NCI-H526 (cell line): ENCODE measurements at places on chromosomes 5 and 9.
A peak's percentile ranks its signal among the peaks of the same experiment; 100 is the strongest.

DNA sequence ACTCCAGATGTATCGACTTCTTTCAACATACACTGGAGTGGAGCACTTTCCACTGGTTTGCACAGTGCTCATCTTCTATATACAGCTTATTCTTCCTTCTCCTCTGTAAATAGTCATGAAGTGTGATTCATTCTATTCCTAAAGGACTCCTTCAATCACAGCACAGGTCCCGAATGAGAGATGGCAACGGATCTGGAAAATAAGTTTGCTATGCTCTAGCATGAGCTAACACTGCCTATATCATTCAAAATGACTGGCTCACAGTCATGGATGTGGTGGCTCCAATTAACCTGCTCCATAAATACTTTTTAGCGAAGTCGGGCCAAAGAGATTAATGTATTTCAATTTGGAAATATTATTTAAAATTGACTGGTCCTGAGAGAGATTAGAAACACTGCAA is 272.1 kb upstream of the CDH6 start:
- DNase-seq = no peak

DNA sequence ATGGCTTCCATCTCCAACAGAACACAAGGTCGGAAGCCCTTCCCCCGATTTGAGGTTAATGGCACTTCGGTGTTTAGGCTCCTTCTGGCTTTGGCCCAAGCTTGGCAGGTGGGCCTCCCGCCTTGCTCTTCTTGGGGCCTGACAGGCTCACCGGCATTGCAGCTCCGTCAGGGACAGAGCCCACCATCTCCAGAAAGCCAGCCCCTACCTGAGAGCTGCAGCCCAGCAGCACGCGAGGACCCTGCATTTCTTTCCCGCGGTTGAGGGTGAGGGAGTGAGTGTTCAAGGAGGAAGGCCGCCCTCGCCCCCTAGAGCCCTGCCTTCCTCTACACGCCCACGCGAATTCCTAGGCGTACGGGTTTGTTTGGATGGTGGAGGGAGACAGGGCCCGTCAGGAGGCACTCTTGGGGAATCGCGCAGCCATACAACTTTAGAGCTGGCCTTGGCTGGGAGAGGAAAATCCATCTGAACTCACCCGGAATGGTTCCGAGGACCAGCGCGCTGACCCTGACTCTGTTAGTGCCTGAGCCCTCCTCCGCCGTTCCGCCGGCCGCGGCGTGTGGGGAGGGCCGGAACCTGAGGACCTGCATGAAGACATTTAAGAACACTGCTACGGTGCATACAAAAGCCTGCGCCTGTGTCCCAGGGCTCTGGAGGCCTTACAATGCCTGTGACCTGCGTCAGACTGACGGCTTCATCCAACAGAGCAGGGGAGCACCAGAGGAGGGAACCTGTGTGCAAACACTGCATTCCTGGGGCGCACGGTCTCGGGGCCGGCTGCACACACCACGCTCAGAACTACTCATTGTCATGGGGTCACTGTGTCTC is 73.8 kb downstream of the MRPL36 start:
- DNase-seq = no peak

DNA sequence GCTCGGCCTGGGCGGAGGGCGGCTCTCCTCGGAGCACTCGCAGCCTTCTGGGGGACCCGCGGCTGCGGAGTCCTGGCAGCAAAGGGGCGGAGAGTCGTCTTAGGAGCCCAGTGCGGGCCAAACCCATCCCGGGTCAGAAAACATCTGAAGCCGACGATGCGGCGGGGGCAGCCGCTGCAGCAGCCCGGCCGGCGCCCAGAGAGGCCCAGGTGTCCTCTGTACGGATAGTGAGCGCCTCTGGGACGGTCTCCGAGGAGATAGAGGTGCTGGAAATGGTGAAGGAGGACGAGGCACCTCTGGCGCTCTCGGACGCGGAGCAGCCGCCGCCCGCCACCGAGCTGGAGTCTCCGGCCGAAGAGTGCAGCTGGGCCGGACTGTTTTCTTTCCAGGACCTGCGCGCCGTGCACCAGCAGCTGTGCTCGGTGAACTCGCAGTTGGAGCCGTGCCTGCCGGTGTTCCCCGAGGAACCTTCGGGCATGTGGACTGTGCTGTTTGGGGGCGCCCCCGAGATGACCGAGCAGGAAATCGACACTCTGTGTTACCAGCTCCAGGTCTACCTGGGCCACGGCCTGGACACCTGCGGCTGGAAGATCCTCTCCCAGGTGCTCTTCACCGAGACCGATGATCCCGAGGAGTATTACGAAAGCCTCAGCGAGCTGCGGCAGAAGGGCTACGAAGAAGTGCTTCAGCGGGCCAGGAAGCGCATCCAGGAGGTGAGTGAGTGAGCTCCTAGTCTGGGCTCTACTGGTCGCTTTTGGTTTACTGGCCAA is 1.2 kb downstream of the JMY start:
- DNase-seq = peak; percentile 37

GRCh38 chr5:76477571-76477970 is 74.5 kb downstream of the IQGAP2 start:
- DNase-seq = no peak

GRCh38 chr5:1729641-1730486 is 69.8 kb downstream of the MRPL36 start:
- no peak for DNase-seq

GRCh38 chr5:15834596-15835245 is 334.7 kb downstream of the FBXL7 start:
- DNase-seq = no peak

- DNase-seq = no peak
These were observed 6.2 kb downstream of the EXOC3 start for GRCh38 chr5:449151-449550.

GRCh38 chr9:108687006-108687987 is 168.5 kb downstream of the ACTL7B start:
- peak; percentile 82 for DNase-seq

DNA sequence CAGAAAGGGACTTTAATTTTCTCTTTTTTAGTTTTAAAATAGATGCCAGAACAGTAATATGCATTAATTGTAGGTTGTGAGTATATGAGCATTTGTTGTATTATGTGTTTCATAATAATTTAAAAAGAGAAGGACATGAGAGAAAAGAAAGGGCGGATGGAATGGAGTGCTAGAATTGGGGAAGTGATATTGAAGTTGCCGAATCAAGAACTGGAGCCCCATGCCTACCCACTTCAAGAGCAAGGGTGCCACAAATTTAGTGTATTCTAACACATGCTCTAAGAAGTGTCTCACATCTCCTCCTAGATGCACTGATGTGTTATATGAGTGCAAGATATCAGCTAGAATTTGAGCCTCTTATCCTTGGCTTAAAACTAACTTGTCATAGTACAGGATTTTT is 43.6 kb upstream of the FYB1 start:
- DNase-seq = no peak

DNA sequence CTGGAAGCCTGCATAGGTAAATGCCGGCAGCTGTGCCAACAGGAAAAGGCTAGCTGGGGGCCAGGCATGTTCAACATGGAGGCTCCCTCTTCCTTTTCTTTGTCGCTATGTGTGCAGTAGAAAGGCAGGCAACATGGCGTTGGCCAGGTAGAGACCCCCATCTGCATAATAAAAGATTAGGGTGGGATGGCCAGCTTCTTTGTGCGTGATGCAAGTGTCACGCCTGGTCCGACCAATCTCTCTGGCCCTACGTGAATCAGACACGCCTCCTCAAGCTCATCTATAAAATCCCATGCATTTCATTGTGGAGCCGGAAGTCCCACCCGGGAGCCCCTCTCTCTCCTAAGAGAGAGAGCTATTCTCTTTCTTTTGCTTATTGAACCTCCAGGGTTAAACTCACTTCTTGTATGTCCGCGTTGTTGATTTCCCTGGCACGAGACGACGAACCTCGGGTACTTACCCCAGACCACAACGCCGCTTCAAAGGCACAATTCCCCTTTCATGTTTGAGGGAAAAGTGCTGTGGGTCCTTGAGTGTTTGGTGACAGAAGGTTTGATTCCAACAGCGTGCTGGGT is 25.0 kb upstream of the C5orf47 start:
- DNase-seq = no peak

DNA sequence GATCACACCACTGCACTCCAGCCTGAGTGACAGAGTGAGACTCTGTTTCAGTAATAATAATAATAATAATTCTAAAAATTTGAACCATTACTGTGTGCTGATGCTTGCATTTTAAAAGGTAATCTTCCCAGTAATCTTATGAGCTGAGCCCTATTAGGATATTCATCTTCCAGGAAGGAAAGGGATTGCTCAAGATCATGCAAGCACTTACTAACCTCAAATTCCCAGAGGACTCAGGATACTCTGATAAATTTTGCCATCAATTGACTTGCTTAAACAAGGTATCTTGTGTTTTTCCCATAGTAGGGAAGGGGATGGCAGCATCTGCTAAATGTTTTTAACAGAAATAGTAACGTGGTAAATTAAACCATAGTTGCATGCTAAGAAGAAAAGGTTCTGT is 176.4 kb upstream of the MRPS30 start:
- no peak for DNase-seq

- DNase-seq = no peak
These were observed 95.7 kb upstream of the EGFLAM start for GRCh38 chr5:38162625-38163024.

GRCh38 chr5:157290156-157290980 is 24.4 kb downstream of the CYFIP2 start:
- DNase-seq = no peak

- no peak for DNase-seq
These were observed 51.2 kb upstream of the SNAPC3 start for GRCh38 chr9:15371448-15371845.

DNA sequence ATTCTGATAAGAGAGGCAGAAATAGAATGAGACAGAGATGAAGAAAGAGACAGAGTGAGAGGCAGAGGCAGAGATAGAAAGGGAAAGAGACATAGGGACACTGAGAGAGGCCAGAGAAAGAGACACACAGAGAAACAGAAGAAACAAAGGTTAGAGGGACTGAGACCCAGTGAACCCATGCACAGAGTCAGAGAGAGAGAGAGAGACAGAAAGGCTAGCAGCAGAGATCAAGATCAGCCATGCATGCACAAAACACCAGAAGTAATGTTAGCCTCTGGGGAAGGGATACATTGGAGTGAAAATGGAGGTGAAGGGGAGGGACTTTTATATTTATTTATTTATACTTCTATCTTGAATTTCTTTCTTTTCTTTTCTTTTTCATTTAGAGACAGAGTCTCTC is 14.1 kb upstream of the SPARC start:
- DNase-seq = peak; percentile 43

- peak; percentile 74 for DNase-seq
These were observed 113.4 kb downstream of the SYK start for GRCh38 chr9:90914868-90915483.

GRCh38 chr5:169631360-169631759 is 5.7 kb upstream of the DOCK2 start:
- DNase-seq = no peak

DNA sequence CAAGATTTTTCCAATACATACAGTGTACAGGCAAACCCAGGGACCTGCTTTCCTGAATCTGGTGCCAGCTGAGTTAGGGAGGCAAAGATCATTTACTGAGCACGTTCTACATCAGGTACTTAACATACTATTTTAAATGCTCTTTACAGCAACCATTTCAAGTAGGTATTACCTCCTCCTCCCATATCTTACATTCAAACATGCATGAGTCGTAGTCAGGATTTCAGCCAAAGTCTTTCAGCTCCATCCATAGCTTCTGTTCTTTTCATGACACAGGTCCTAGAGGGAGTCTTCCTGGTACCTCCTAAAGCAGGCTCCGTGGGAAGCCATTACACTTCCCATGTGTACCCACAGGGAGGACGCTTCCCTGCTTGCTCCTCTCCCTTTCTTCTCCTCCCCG is 11.7 kb downstream of the KCNV2 start:
- no peak for DNase-seq

GRCh38 chr5:73908846-73909245 is 282.9 kb downstream of the ARHGEF28 start:
- no peak for DNase-seq

GRCh38 chr9:111601237-111602018 is 2.0 kb upstream of the PTGR1 start:
- DNase-seq = no peak

DNA sequence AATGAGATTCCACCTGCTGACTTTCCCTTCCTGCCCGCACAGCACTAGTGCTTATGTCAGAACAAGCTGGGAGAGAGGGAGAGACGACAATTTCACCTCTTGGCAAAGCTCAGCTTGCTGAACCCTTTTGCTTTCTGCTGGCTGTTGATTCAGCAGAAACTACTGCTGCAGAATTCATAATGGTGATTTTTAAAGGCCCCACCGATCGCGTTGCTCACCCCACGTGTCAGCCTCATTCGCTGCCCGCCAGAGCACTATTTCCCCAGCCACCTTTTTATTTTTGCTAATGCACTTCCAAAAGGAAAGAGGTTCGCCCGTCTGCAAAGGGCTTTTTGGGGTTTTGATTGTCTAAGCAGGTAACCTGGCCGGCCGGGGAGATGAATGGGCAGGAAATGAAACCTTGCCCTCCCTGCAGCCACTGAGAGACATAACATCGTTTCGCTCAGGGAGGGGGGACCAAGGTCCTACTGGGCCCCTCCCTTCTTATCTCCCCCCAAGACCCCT is 1.3 kb downstream of the PPP2R2B start:
- no peak for DNase-seq

GRCh38 chr5:9265441-9266287 is 280.2 kb downstream of the SEMA5A start:
- no peak for DNase-seq

- DNase-seq = no peak
These were observed 12.9 kb downstream of the CXCL14 start for GRCh38 chr5:135565725-135566421.

DNA sequence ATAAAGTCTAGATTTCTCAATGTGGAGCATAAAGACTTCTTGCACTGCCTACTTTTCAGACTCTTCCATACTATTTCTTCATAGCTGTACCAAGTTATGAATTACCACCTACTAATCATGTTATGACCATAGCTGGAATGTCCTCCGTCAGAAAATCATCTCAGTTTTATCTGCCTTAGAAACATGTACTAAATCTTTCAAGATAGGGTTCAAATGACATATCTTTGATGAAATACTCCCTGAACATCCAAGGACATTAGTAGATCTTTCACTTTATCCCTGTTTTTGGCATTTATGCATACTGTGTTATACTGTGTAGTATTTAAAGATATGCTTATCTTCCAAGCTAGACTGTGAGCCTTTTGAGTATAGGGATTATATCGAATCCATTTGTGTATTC is 49.6 kb upstream of the MEF2C start:
- DNase-seq = no peak

DNA sequence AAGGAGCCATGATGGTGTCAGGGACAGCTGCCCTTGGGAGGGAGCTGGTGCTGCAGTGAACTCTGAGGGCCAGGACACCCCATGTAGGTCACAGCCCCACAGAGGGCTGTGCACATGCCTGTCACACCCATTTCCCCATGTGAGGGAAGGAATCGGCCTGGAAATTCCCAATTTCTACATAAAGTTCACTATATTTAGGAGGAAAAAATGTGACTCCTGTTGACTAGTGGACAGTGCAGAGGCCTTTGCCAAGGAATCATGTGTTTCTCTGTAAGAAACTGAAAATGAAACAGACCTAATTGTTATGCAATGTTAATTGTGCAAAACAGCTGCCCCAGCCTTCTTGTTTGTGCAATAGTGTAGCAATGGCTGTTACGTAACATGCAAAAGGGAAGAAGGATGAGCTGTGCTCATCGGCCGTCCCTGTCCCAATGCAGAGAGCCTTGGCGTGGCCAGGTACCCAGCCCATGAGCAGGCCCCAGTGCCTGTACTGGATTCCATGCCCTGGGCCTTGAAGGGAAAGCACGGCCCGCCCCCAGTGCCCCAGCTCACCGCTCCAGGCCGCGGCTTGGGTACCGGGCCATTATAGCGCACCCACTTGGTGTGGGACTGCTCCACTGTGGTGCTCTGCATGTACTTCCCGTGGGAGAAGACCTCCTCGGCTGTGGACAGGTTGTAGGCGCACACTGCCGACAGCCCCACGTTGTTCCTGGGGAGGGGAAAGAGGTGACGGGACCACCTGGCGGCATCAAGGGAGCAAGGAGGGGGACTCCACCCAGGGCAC is 70.0 kb downstream of the SECISBP2 start:
- DNase-seq = no peak
